ENCODE measurements at places on chromosomes 11 and 22.
A peak's percentile ranks its signal among the peaks of the same experiment; 100 is the strongest.

DNA sequence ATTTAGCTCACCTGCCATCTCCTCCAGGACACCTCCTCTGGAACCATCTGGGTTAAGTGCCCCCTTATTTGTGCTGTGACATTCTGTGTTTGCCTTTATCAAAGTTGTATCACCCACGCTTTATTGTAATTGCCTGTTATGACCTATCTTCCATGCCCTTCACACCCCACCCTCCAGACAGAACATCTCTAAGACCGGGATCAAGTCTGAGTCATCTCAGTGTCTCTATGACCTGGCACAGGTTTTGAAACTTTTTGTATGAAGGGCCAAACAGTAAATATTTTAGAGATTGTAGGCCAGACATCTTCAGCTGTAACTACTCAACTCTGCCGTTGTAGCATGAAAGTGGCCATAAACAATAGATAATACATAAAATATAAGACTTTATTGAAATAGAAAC lies 161.8 kb downstream of the SPON1 start:
- no peak for DNase-seq

GRCh38 chr11:70512716-70513115 lies 114.4 kb downstream of the CTTN start:
- DNase-seq, result no peak

DNA sequence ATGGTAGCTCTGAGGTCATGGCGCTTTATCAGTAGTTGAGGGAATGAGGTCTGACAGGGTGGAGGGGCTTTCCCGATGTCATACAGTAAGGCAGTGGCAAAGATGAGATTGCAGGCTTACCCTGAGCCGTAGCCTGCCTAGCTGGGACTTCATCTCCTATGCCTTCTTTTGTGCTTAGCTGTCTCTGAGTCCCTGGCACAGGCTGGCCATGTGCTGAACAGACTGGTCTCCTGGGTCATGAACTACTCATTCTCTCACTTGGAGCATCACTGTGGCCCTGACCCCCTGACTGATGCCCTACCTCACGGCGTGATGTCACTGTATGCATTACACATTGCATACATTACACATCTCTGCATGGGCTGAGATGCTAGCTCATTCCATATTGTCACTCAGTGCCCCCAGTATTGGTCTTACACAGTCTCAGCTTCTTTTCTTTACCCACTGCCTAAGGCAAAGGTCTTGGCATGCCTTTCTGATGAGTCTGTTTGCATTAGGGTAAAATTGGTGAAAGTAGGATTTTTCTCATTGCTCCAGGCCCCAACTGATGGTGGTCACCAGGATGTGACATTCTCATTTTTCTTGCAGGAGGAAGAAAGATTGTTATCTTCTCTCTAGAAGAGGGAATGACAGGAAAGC lies 389.4 kb upstream of the CADM1 start:
- peak; percentile 10 for DNase-seq

DNA sequence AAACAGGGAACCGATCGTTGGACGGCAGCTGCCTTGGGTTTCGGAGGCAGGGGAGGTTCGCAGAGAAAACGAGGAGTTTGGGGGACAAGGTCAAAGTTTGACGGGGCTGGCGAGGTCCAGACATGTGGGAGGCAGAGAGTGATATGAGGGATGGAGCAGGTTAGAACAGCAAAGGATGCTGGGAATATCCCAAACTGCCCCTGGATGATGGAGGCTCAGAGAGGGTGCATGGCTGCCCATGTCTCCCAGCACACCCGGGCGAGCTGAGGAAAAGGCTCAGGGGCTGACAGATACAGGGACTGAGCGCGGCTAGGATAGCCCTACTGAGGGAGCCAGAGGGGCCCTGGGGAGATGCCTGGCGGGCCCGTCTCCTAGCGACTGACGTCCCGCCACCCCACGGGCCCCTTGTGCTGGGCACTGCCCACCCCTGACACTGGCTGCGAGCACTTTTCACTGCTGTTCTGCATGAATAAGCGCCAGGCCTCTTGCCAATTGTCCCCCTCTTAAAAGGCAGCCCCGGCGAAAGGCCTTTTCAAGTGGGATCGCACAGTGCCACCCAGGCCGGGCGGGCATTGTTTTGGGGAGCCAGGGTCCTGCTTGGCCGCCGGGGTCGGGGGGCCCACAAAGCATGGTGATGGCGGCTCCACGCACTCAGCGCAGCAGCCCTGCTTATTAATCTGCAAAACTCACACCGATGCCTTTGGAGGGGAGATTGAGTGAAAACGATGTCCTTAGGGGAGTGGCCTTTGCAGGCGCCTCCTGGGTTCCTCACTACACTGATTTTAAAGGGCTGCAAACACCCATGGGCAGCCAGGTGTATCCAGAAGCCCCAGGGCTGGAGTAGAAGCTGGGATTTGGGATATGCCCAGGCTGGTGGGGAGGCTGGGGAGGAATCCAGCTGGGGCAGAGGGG lies 90.0 kb upstream of the LINC01488 start:
- DNase-seq, result no peak

DNA sequence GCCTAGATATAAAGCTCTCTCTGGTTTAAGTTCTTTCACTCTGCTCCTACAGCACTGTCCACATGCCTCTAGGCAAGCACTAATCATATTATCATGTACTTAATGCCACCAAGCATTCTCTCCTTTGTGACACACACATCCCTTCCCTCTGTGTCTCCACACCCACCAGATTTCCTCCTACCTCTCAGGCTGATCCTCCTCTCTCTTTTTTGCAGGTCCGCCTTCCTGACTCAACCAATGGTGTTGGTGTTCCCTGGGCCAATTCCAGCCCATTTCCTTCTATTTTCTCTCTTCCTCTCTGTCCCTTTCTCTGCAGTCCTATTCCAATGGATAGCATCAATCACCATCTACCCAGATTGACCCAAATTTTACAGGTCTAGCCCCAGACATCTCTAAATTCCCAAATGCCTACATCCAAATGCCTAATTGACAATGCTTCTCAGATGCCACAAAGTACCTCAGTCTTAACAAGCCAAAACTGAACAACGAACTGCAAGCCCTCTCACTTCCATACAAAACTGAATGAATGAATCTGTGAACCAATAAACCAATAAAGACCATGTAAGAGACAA lies 504 bp upstream of the ZNF215 start:
- DNase-seq, result peak; percentile 16

DNA sequence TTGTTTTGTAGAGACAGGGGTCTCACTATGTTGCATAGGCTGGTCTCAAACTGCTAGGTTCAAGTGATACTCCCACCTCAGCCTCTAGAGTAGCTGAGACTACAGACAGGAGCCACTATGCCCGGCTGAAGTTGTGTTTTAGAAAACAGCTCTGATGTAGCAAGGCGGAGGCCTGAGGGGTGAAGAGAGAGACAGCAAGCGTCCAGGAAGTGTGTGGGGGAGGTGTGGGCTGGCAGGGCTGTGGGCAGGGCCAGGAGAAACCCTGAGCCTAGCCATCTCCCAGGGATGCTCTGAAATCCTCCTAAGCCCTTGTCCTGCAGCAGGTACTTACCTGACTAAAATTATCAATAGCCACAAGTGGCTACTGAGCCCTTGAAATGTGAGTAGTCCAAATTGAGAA lies 16.1 kb upstream of the RPS3 start:
- DNase-seq, result no peak

DNA sequence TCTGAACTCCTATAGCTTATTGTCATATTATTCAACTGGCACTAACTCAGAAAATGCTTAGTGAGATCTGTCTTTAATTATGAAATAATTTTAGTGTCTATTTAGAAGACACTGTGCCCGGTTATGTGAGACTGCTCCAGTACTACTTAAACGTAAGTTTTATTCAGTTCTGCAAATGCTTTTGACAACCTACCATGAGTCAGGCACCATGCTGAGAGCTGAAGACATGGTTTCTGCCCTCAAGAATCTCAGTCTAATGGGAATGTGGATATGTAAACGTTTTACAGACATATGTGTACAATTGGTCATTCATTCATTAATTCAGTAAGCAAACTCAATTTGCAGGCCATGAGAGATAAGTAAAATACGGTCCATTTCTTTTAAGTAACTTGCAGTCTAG lies 40.0 kb downstream of the DCUN1D5 start:
- peak; percentile 54 for DNase-seq

- DNase-seq, result no peak
Observed at GRCh38 chr22:48185071-48186055, 1422.9 kb downstream of the TBC1D22A start.

- no peak for DNase-seq
Observed at GRCh38 chr11:63991558-63991957, 5.3 kb downstream of the OTUB1 start.

- no peak for DNase-seq
Observed at GRCh38 chr22:23769321-23769965, 1.7 kb upstream of the CHCHD10 start.

DNA sequence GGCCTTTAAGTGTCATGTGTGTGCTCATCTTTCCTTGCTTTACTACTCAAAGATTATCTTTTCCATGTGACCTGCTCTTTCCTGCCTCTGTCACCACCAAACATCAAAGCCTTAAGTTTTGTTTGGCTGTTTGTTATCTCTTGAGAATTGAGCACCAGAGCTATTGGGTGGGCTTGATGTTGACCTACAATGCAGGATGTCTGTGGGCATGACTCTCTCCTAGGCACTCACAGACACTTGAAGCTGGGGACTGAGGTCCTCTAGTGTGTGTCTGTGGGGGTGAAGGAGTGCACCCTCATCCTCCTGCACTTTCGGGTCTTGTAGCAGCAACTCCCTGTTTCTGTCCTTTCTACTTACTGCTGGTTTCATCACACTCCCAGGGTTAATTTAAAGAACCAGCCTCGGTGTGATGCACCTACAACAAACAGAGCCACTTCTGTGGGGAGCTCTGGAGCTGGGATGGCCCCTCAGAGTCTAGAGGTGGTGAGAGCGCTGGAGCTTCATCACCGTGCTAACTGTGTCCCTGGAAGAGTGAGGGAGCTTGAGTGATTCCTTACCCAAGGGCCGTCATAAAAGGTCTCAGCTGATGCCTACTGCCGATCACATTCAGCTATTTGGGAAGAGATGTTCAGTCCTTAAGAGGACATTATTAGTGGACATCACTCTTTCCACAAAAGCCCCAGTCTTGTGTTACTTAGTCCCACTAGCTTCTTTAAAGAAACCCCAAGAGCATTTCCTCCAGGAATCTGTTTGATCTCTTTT lies 56.3 kb downstream of the LRRC74B start:
- DNase-seq, result no peak

DNA sequence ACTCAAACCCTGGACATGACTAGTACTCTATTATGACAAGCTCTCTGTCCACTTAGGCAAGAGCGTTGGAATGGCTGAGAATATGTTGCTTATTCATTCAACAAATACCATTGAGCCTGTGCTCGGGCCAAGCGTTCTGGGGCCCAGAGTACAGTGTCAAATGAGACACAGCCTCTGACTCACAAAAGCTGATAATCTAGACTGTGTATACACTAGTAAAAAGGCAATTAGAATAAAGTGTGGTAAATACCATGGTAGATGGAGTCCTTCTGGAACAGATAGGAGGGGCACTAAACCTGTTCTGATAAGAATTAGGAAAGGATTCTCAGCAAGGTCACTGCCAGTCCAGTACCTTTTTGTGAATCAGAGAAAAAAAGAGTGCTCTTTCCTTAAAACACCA lies 24.7 kb downstream of the KCNE3 start:
- peak; percentile 52 for DNase-seq

GRCh38 chr11:122241566-122241965 lies 125.6 kb upstream of the BLID start:
- DNase-seq, result no peak

- DNase-seq, result peak; percentile 75
Observed at GRCh38 chr11:70912226-70912840, 340.0 kb downstream of the SHANK2 start.

GRCh38 chr11:45853332-45854219 lies 6.3 kb downstream of the CRY2 start:
- DNase-seq, result no peak

DNA sequence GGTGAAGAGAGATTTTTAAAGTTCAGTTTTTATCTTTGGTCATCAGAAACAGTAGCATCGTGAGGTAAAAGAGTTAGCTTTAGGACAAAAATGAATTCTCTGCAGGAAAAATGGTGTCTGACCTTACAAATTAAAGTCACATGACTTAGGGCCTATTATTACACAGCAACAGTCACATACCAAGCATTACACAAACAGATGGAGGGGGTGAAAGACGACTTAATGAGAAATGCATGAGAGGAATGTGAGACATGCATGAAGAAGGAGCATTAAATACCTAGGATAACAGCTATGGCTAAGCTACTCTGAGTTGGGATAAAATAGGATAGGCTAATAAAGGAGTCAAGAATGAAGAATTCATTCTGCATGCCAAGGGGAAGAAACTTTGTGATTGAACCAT lies 77.5 kb downstream of the BLID start:
- DNase-seq, result peak; percentile 93

GRCh38 chr22:50705851-50706351 lies 32.1 kb upstream of the ACR start:
- no peak for DNase-seq

- no peak for DNase-seq
Observed at GRCh38 chr11:66693356-66694055, 15.8 kb upstream of the RBM4B start.

DNA sequence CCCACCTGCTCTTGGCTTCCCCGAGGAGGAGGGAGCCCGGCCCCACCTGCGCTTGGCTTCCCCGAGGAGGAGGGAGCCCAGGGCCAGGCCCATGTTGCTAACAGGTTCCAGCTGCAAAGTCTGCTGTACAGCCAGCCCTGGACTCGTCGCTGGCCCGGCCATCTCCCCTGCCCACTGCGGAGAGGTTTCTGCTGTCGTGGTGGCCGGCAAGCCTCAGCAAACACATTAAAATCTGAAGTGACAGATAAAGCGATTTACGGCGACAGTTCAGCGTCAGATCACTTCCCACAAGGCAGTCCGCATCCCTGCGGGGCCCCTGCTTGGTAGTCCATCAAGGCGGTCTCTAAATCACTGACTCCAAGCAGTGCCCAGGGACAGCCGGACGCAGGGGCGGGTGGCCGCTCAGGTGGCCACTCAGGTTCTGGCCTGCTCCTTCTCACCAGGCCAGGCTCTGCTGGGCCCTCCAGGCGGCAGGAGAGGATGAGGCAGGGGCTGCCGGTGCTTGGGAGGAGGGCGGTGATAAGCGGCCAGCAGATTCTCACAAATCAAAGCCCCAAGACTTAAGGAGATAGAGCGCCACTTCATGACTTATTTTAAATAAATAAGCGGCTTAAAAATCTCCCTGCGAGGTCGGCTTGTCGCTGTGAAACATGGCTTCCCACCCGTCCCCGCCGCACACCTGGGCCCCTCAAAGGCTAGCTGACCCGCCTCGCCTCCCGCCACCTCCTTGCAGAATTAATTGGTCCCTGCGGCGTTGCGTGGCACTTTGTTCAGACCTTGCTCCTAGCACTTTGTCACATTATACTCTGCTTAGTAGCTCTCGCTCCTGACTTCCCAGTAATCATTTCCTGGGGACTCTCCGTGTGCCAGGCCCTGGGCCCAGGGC lies 21.1 kb downstream of the MACROD1 start:
- DNase-seq, result no peak

GRCh38 chr22:36197514-36198146 lies 4.0 kb downstream of the APOL4 start:
- no peak for DNase-seq

- no peak for DNase-seq
Observed at GRCh38 chr22:50167689-50168489, 2.6 kb upstream of the PANX2 start.

GRCh38 chr11:95327273-95327948 lies 96.4 kb upstream of the SESN3 start:
- DNase-seq, result no peak

All from IMR-90 (cell line).